Frontal cortex (tissue), 4 donors: ENCODE measurements at places on chromosomes 16 and 17.

- DNase-seq, result no peak
Measured at GRCh38 chr16:22183901-22184614, 21.8 kb downstream of the SDR42E2 start.

- no peak for DNase-seq
Measured at GRCh38 chr17:27985306-27985705, 57.2 kb upstream of the NLK start.

DNA sequence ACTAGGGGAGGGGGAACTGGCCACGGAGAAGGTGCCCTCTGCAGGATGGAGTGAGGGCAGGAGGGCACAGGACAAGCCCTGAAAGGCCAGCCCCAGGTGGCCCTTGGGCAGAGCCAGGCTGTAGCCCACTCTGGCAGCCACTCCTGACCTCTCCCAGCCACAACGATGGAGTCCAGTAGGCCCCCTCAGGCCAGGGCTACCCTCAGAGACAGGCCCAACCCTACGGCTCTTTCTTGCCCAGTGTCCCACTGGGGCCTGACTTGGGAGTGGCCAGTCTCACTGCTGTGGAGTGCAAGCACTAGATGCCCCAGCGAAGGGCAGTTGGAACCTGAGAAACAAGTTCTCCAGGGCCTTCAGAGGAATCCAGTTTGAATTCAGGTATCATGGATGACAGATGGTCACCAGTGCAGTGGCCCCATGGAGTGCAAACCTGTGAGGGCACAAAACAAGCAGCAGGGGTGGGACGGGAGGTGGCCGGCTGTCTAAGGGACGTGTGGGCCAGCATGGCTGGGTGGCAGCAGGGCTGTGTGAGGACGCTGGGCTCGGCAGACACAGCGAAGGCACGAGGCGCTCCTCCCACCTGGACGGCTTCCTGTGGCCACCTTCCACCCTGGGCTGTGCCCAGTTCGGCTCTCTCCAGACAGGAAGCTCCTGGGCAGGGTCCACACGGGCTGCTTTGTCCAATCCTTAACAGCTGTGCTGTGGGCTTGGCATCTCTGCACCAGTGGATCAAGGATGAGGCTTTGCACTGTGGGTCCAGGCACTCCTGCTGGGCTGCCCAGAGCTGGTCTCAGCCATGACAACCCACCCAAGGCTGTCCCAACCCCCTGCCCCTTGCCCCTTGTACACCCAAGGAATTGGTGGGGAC lies 72.1 kb downstream of the AMFR start:
- no peak for DNase-seq

- no peak for DNase-seq
Measured at GRCh38 chr16:23692190-23692837, 13.6 kb downstream of the PLK1 start.

DNA sequence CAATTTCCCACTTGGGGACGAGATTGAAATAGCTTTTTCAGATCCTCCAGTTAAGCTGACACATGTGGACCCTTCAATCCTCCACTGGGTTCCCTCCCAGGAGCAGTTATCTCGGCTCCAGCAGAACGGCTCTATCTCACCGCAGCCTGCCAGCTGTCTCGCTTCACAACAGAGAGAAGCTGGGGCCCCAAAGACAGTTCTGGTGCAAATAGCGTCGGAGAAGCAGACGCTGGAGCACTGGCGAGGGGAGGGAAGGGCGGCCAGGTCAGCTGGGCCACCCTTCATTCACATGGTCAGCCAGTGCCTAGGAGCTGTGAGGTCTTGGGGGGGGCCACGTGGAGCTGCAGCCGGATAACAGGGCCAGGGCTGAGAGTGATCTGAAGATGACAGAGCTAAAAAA lies 141.3 kb upstream of the SDK2 start:
- DNase-seq, result no peak

- no peak for DNase-seq
Measured at GRCh38 chr17:39235555-39236449, 10.1 kb upstream of the STAC2 start.

DNA sequence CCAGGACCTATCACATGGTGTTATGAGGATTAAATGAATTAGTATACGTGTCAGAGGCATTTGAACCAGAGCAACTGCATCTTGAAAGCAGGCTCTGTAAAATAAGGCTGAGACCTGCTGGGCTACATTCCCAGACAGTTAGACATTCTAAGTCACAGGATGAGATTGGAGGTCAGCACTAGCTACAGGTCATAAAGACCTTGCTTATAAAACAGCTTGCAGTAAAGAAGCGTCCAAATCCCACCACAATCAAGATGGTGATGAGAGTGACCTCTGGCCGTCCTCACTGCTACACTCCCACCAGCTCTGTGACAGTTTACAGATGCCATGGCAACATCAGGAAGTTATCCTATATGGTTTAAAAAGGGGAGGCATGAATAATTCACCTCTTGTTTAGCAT lies 71.8 kb downstream of the IRF8 start:
- no peak for DNase-seq

DNA sequence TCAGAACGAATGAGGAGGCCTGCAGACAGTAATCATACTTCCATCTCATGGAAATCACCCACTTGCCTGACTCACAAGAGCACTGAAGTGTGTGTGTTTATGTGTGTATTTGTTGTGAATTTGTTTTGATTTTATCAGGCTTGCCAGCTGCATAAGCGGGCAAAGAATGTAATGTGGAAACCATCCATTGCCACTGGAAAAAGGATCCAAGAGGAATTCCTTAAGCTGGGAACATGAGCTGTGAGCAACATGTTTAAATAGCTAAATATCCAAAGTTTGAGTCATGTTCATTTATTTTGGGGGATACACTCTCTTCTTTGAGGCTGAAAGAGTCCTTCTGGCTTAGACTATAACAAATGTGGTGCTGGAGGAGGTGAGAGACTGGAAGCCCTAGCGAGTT lies 198.4 kb upstream of the TBX2 start:
- DNase-seq, result no peak
